Natural killer cell (primary cell): ENCODE measurements at places on chromosomes 16 and 17. TPM values are rescaled to one million over a fixed set of nuclear protein-coding genes. Genes with fewer than 3 reads are reported as not detected.

- DNase-seq, result no peak
These were observed 4.5 kb downstream of the PLD2 start for GRCh38 chr17:4811471-4811870.

GRCh38 chr17:7590743-7591142 lies 849 bp upstream of the SOX15 start:
- no peak for DNase-seq

- no peak for DNase-seq
These were observed 22.1 kb downstream of the TMC7 start for GRCh38 chr16:19005561-19006445.

The DGKE gene
- total RNA-seq, result 19.3 TPM

The PSME3IP1 gene
- total RNA-seq, result 133 TPM

- DNase-seq, result peak; percentile 36
These were observed 114.6 kb upstream of the NOG start for GRCh38 chr17:56478836-56479447.

DNA sequence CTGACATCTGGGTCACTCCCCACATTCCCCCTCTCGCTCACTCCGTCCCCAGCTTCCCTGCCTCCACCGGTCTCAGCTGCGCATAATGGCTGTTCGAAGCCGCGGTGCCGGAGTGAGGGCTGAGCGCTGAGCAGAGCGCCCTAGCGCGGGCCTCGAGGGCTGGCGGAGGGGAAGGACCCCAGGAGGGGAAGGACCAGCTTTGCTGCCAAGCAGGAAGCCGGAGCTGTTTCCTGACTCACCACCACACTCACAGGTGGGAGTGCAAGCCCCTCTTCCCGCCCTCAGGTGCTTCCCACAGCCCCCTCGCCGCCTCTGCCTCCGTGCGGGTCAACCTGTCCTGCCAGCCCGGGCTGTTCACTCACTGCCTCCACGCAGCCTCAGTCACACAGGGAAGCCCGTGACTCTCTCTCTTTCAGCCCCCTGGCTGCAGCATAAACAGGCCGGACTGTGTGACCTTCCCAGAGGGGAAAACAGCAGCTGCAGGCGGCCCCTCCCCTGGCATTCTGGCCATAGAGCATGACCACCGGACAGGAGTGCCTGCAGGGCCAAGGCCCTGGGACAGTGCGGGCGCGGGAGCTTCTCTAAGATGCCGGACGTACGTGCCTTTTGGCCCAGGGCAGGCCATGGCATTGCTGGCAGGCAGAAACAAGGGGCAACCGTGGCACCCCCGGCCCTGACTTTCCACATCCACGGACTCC lies 23.7 kb downstream of the SLC43A2 start:
- no peak for DNase-seq

DNA sequence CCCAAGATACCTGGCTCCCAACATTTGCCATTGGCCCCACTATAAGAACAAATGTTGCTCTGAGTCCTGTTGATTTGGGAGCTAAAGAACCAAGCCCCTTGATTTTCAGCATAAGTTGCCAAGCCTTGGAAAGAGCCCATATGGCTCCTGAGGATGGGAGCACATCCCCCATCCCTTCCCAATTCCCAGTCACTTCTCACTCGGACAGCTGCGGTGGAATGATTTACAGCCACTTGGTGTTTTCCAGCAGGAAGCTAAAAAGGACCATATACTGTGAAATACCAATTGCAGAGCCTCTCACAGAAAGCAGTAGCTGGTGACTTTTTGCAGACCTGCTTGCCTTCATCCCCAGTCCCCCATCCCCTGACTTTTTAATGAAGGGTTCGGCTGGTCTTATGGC lies 524.6 kb downstream of the GRIN2A start:
- no peak for DNase-seq

The MYH13 gene
- not detected for total RNA-seq

DNA sequence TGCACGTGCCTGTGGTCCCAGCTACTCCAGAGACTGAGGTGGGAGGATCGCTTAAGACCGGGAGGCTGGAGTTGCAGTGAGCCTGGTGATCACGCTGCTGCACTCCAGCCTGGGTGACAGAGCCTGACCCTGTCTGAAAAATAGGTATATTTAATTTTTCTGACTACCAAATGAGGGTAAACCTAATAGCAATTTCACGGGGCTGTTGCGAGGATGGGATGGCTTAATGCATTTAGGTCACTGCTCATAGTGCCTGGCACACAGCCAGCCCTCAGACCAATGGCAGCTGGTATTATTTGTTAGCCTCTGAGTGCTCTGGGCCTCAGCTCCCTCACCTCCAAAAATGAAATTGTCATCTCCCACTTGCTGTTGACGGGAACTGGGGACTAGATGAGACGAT lies 5.9 kb upstream of the CDIP1 start:
- DNase-seq, result no peak

GRCh38 chr17:41215681-41216080 lies 10.8 kb upstream of the KRTAP9-2 start:
- no peak for DNase-seq

GRCh38 chr17:21059761-21060160 lies 16.9 kb upstream of the USP22 start:
- no peak for DNase-seq
